ENCODE measurements at places on chromosomes 13 and 19.

DNA sequence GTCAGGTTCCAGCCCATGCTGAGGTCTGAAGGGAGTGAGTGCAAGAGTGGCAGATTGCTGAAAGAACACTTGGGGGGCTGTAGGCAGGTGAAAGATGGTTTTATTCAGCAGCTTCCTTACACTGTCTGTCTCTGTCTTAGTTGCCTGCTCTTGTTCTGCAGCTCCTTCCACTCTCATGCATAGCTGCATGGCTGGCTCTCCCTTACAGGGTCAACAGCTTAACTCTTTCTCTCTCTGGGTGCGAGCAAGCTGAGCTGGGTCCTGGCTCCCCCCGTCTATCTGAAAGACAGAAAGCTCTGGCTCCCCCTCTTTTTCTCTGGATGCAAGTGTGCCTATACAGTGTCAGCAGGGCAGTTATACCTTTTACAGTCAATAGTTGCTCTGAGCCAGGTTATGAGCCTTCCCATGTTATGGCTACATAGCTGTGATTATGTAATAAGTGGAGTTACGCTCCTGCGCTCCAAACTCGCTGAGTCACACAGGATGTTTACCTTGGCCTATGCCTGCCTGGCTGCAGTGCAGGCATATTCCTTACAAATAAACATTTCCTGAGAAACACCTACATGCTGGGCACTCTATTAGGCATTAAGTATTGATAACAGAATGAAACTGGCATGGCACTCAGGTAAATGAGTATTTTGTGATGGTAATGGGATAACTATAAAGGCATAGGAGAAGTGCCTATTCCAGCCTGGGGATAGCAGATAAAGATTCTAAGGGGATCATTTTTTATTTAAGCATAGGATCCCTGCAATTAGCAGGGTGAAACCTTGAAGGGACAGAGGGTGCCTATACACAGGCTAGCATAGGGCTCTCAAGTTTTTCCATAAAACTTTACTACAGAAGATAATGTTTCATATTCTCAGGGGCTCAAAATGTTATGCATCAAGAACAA, 826.9 kb upstream of the PCDH9 start:
- no peak for DNase-seq

DNA sequence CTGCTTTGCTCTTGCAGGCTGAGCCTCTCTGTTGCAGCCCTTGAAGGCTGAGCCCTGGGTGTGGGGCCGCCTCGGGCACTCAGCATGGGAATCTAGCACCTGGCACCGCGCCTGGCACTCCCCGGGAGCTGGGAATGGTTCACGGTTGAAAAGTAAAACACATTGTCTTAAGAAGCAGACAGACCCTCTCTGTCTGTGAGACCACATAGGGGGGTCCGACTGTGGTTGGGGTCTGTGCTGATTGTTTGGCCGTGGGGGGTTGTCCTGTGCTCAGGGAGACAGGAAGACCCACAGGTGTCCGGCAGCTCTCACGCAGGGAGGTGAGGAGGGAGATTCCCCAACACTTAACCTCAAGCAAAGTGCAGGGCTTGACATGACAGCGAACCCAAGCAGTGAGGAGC, 64.8 kb downstream of the SOX1 start:
- no peak for DNase-seq

DNA sequence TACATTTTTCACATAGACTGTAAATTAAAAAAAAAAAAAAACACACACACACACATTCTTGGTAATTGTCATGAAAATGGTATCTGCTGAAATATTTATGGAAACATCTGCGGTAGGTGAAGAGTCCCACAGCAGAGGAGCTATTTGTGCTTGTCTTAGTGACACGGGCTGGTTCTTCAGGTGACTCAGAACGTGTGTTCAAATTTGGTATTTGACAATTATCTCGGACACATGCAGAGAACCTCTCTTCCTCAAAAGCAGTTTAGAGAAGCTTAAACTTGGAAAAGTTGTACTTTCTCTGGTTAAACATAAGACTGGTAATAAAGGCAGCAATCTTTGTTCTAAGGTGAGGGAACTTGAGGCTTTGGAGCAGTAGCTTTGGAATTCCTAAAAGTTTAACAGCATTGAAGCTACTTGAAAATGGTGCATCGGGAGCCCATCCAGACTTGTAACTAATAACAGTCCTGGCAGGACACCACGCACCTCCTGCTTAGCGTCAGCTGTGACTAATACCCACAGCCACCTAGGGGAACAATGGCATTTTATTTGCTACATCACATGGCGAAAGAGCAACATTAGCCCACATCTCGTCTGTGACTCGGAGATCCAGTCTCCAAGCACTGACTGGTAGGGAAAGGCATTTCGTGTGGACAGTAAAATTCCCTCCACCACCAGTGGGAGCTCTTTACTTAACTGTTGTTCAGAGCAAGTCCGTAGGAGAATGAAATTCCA, 1505.1 kb upstream of the SLC10A2 start:
- DNase-seq, result no peak

DNA sequence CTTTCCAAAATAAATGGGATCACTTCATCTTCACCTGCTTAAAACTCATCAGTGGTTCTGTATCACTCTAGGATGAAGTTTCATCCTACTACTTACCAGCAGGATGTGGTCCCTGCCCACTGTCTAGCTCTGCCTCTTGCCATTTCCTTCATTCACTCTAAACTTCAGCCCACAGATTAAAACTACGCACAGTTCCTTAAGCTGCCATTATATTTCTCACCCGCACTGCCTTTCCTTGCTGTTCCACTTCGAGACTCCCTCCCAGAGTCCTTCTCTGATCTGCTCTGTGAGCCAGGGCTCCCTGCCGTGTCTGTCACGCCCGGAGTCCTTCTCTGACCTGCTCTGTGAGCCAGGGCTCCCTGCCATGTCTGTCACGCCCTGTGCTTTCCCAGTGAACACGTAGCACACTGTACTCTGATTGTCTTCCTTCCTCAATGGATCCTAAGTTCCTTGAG, 52.0 kb upstream of the NPAS1 start:
- no peak for DNase-seq

DNA sequence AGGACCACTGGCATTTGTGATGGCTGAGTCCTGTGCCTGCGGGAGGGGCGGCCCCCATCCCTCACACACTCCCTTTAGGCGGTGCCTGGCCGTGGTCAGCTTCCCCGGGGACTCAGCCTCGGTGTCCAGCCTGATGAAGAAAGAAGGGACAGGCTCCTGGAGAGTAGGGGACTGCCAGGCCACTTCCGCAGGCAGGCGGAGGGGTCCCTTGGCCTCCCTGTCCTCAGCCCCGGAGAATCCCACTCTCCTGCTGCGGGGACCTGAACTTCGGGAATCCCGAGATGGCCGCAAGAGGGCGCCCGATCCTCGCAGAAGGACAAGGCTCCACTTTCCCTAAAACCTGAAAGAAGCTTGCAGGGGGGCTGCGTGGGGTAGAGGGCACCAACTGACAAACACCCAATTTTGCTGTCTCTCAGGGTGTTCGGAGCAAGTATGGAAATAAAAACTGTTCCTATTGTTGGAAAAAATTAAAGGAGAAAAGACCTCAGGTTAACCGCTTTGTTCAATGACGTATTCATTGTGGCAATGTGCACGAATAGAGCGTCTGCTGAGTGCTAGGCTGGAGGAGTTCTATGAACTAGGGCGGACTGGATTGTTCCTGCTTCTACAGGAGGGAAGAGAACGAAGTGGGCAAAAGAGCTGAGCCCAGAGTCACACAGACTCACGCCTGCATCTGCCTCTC, 297.3 kb downstream of the ZNF536 start:
- DNase-seq, result no peak

DNA sequence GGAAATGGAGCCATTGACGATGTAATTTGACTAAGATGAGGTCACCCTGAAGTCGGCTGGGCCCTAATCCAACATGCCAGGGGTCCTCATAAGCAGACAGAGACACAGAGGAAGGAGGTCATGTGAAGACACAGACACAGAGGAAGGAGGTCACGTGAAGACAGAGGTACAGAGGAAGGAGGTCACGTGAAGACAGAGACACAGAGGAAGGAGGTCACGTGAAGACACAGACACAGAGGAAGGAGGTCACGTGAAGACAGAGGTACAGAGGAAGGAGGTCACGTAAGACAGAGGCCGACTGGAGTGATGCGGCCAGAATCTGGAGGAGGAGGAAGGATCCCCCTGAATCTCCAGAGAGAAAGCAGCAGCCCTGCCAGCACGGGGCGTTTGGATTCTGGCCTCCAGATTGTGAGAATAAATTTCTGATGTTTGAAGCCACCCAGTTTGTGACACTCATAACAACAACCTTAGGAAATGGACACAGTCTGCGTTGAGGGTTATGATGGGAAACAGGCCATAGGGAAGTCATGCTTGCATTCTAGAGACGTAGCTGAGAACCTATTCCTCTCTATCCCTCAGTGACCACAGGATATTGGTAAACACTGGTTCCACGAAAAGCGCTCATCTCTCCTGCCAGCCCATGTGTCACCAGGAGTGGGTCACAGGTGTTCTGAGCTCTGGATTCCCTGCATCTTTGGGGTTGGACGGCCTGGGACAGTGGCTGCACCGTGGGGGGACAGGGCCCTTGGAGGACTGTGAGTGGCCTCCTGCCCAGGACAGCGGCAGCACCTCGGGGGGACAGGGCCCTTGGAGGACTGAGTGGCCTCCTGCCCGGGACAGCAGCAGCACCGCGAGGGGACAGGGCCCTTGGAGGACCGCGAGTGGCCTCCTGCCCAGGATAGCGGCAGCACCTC, 108.5 kb downstream of the SOX1 start:
- DNase-seq, result peak; percentile 14

DNA sequence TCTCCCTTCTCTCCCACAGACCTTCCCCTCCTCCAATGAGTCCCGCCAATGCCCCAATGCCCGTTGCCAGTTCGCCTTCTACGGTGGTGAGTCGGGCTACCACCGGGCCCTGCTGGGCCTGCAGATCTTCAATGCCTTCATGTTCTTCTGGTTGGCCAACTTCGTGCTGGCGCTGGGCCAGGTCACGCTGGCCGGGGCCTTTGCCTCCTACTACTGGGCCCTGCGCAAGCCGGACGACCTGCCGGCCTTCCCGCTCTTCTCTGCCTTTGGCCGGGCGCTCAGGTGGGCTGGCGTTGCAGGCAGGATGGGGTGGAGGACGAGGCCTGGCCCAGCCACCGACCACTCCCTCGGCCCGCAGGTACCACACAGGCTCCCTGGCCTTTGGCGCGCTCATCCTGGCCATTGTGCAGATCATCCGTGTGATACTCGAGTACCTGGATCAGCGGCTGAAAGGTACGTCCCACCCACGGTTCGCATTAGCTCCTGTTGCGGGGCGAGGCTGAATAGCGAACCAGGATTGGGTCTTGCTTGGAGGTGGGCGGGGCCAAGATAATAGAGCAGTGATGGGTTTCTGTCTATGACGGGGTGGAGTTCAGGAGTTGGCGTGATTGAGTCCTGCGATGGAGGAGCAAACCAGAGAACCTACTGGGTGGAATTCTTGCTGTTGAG, 11.1 kb downstream of the SLC44A2 start:
- no peak for DNase-seq

DNA sequence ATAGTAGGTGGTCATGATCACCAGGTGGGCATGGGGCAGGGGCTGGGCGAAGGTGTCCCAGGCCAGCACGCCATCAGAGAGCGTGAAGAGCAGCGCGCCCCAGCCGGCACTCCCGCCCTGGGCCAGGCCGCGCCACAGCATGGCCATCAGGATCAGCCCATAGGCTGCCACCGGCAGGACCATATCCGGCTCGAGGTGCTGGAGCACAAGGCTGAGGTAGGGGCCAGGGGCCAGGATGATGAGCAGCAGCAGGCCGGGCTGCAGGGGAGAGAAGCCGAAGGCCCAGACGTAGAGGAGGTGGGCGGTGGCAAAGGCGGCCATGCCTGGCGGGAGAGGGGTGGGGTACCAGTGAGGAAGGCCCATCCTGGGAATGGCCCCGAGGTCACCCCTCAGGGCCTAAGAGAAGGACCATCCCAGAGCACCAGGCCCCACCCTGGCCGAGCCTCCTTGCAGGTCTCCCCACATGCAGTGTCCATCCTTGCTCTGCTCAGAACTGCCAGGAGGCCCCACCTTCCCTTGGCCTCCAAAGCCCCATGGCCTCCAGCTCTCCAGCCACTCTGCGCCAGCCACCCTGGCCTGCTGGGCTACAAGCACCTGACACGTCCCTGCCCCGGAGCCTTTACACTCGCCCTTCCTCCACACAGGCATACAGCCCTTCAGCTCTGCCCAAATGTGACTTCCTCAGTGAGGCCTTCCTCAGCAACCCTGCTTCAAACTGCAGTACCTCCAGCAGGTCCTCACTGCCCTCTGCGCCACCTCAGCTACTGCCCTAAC, 1.1 kb downstream of the TMEM86B start:
- no peak for DNase-seq

All from CD4-positive, alpha-beta T cell treated with Interleukin-15 for 1 hour (primary cell).